NCI-H460 (cell line): ENCODE measurements at places on chromosomes 7 and 10. TPM values are rescaled to one million over a fixed set of nuclear protein-coding genes. Genes with fewer than 3 reads are reported as not detected.

Gene CRYGN
- total RNA-seq = 0.07 and 0.40 TPM in 2 replicates

Gene THSD7A
- total RNA-seq = 4.2 and 5.7 TPM in 2 replicates

Gene PRF1
- total RNA-seq = not detected in 2 replicates

Gene AKR1C2
- 727 and 823 TPM in 2 replicates for total RNA-seq

Gene AKR1D1
- not detected in 2 replicates for total RNA-seq

Gene POLR2J2
- total RNA-seq = 3.2 and 3.8 TPM in 2 replicates

Gene HTR5A
- total RNA-seq = not detected in 2 replicates
